ENCODE measurements at places on chromosomes 11 and 22.

DNA sequence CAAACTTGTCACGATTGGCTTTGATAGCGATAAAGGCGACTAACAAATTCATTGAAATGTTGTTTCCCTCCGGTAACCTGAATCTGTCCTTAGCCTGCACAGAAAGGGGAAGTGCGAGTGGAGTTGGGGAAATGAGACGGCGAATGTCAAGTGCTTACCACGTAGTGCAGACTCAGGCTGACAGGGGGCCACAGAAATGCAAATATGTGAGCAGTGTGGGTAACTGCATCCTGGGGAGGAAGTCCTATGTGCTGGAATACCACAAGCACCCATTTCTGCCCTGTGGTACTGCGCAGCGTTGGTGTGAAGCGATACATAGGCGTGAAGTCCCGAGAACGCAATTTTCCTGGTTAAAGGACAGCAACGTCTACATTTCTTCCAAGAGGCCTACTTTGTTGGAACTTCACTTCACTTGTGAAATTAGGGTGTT lies 869 bp upstream of the EIF4ENIF1 start:
- peak; percentile 80 for DNase-seq

GRCh38 chr22:17773606-17774205 lies 563 bp downstream of the BID start:
- DNase-seq = no peak

GRCh38 chr11:47383071-47383470 lies 4.7 kb upstream of the SPI1 start:
- no peak for DNase-seq

DNA sequence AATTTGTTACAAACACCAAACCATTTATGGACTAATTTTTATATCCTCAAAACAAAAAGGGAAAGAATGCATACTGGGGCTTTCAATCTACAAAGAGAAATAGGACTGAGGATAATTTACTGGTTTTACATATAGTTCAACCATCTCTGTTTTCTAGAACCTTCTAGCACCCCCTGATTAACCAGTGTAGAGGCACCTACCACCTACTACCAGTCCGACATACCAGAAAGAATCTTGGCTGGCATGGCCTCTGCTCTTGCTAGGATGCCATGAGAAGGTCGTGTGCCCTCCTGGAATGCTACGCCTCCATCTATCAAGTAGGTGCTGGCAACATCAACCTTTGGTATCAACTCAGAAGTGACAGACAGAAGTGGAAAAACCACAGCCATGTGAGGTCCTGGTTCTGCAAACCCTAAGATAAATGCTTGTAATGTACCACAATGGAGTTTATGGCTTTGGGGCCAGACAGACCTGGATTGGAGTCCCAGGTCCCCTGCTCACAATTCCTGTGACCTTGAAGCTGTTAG lies 28.2 kb downstream of the MYH9 start:
- no peak for DNase-seq

DNA sequence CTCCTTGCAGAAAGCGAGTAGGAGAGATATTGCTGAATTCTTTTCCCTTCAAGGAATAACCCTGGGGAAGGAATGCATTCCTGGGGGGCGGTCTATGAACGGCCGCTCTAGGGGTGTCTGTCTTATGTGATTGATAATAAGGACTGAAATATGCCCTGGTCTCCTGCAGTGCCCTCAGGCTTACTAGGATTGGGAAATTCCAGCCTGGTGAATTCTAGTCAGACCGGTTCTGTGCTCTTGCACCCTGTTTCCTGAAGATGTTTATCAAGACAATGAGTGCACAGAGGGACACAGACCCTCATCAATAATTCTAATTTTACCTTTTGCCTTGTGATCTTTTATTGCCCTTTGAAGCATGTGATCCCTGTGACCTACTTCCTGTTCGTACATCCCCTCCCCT lies 140.7 kb downstream of the LUZP2 start:
- DNase-seq = no peak

Measured in foreskin fibroblast (primary cell).